ENCODE measurements at places on chromosomes 12 and 14. TPM values are rescaled to one million over a fixed set of nuclear protein-coding genes. Genes with fewer than 3 reads are reported as not detected.

Gene IFNG
- polyA plus RNA-seq, result not detected

Gene NGB
- not detected for polyA plus RNA-seq

Gene FAIM2
- polyA plus RNA-seq, result 7.3 TPM

Gene ZFHX2
- 0.11 TPM for polyA plus RNA-seq

Gene PIANP
- 0.87 TPM for polyA plus RNA-seq

Gene GYS2
- not detected for polyA plus RNA-seq

Gene LTB4R2
- polyA plus RNA-seq, result 0.28 TPM

Gene ALDH1L2
- 88.2 TPM for polyA plus RNA-seq

Gene FGD6
- 3.0 TPM for polyA plus RNA-seq

Gene BATF
- 0.21 TPM for polyA plus RNA-seq

Gene SLC5A8
- not detected for polyA plus RNA-seq

Gene GLS2
- 0.08 TPM for polyA plus RNA-seq

Gene OTUB2
- polyA plus RNA-seq, result 1.4 TPM

Gene GLT1D1
- not detected for polyA plus RNA-seq

Gene TMEM52B
- 5.7 TPM for polyA plus RNA-seq

Gene HNRNPA1
- 1,326 TPM for polyA plus RNA-seq

Gene TBX3
- 19.9 TPM for polyA plus RNA-seq

Gene ARG2
- 3.2 TPM for polyA plus RNA-seq

Gene KCNK13
- polyA plus RNA-seq, result not detected

Gene CCDC196
- not detected for polyA plus RNA-seq

Gene LIN7A
- polyA plus RNA-seq, result 6.9 TPM

Gene IL31
- polyA plus RNA-seq, result not detected

Gene HCFC2
- 16.4 TPM for polyA plus RNA-seq

Gene SYNDIG1L
- not detected for polyA plus RNA-seq

Gene OR4E1
- not detected for polyA plus RNA-seq

Gene PLEK2
- polyA plus RNA-seq, result 3.5 TPM

Gene IAPP
- polyA plus RNA-seq, result not detected

Gene KLRG1
- 0.45 TPM for polyA plus RNA-seq

Gene POMT2
- 11.0 TPM for polyA plus RNA-seq

Gene SMCO2
- not detected for polyA plus RNA-seq

Gene TMPRSS12
- polyA plus RNA-seq, result not detected

Gene SOX5
- 12.4 TPM for polyA plus RNA-seq

Gene INHBC
- 0.05 TPM for polyA plus RNA-seq

Gene PRIMA1
- polyA plus RNA-seq, result not detected

Gene REP15
- polyA plus RNA-seq, result 0.95 TPM

Gene SLC24A4
- not detected for polyA plus RNA-seq

Gene COL2A1
- not detected for polyA plus RNA-seq

Gene RDH12
- not detected for polyA plus RNA-seq

Gene FITM1
- polyA plus RNA-seq, result not detected

Gene TSPAN19
- not detected for polyA plus RNA-seq

Gene ZDHHC22
- not detected for polyA plus RNA-seq

Gene MGP
- polyA plus RNA-seq, result 15.9 TPM

Gene AJUBA
- 41.3 TPM for polyA plus RNA-seq

Gene NCKAP5L
- polyA plus RNA-seq, result 3.9 TPM

Gene EIF2S3B
- polyA plus RNA-seq, result 0.42 TPM

Gene GDF3
- polyA plus RNA-seq, result not detected

Gene CLEC7A
- polyA plus RNA-seq, result not detected

Gene CDH24
- 6.5 TPM for polyA plus RNA-seq

Gene TCP11L2
- 9.9 TPM for polyA plus RNA-seq

Gene PLXNC1
- polyA plus RNA-seq, result 15.1 TPM

Gene FSCB
- polyA plus RNA-seq, result not detected

Gene GPRC5A
- polyA plus RNA-seq, result 46.8 TPM

Gene P2RX2
- not detected for polyA plus RNA-seq

Gene SYT1
- 0.90 TPM for polyA plus RNA-seq

Gene LBHD2
- not detected for polyA plus RNA-seq
